ENCODE measurements at places on chromosomes 1 and 21. TPM values are rescaled to one million over a fixed set of nuclear protein-coding genes. Genes with fewer than 3 reads are reported as not detected.

GRCh38 chr1:59908084-59908483 is 18.5 kb downstream of the CYP2J2 start:
- no peak for DNase-seq

The AGL gene
- 2.2 TPM for polyA plus RNA-seq

DNA sequence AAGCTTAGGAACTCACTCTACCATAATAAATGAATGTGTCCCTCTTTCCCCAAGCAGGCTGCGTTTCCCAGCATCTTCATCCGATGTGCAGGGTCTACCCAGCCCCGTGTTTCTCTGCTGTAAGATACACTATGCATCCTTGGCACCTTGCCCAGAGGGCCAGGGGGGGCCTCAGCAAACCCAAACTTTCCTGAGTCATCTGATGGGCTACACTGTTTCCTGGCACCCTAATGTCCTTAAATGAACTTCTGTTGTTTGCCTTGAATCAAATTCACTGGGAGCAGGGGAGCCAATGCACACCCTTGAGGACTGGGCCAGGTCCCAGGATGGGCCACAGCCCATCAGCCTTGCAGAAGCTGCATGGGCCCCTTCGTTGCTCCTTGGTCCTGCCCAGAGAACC is 145.5 kb downstream of the IGSF21 start:
- DNase-seq: peak; percentile 58

The WNT9A gene
- polyA plus RNA-seq: 0.36 TPM

The PRMT6 gene
- 15.2 TPM for polyA plus RNA-seq

DNA sequence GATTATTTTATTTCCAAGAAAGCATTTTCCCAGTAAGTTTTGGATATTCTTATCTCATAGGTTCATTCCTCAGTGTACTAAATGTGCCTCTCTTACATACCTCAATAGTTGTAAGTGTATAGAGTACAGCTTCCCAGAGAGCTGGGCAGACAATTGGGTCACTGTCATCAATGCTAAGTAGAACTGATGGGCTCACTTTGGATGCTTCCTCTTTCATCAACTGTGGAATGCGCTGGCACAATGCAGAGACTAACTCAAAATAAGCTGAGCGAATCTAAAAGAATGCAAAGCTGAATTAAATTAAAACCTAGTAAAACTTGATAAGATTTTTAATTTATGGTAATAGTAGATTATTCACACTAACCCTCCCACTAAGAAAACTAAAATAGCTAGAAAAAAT is 21.5 kb downstream of the LTN1 start:
- DNase-seq: no peak

GRCh38 chr1:64295136-64295535 is 91.7 kb downstream of the UBE2U start:
- DNase-seq: no peak

- no peak for DNase-seq
These were observed 19.8 kb upstream of the PTP4A2 start for GRCh38 chr1:31957701-31958674.

The KISS1 gene
- 0.10 TPM for polyA plus RNA-seq

DNA sequence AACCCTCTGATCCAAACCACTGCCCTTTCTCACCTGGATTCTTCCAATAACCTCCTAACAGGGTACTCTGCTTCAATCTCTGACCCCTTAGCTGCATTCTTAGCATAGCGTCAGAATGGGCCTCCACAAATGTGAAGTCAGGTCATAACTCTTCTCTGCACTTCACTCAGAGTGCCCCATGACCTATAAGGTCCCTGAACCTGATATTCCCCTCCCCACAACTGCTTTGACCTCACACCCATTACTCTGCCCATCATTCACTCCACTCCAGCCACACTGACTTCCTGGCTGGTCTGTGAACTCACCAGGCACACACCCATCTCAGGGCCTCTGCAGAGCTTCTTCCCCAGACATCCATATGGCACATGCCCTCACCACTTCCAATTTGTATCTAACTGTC is 141.9 kb downstream of the ZNF281 start:
- DNase-seq: no peak

- DNase-seq: no peak
These were observed 57.4 kb downstream of the LACTBL1 start for GRCh38 chr1:22915231-22915630.

- DNase-seq: no peak
These were observed 157.0 kb upstream of the COA6 start for GRCh38 chr1:234216116-234216703.

DNA sequence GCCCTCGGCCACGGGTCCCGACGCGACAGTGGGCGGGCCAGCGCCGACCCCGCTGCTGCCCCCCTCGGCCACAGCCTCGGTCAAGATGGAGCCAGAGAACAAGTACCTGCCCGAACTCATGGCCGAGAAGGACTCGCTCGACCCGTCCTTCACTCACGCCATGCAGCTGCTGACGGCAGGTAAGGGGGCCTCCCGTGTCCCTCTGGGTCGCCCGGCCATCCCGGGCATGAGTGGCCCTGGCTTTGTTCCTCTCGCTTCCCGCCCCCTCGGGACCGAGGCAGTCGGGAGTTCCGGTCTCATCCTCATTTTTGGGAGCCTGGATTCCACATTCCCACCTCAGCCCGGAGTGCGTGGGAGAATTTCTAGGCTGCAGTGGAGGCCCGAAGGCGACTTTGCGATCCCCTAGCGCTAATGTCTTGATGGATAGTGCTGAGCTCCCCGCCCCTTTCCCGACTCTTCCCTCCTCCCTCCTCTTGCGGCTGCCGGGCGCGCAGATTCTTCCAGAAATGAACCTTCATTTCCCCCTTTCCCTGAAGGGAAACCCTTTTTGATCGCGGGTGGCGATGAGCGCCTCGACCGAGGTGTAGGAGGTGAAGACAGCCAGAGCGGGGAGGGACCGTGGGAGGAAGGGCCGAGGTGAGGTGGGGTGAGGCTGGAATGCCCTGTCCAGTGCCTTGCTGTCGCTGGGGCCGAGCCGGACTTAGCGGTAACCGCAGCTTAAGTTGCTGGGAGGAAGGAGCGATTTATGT is 705 bp downstream of the KHDRBS1 start:
- peak; percentile 69 for DNase-seq

DNA sequence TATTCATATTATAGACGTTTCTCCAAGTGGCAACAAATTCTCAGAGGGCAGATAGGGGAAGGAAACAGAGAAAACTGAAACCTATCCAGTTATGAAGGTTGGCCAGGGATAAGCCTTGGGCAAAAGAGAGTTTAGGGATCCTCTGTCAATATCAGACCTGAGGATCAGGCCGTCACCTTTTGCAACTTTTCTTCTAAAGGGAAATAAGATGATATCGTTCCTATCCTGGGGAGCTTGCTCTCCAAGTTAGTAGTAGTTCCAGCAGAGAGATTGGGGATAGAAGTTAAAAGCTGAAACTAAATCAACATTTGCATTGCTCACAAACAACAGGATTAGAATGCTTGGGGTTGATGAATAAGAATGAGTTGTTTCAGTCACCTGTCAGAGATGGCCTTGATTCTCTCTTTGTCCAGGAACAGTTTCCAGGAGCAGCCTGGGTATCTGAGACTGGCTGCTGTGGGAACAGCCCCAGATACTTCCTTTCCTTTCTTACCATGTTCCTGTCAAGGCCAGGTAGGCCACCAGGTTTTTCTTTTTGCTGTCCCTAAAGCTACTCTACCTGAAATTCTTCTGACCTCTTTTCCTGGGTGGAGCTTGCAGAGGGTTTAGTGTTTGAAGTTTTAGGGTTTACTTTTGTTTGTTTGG is 2.5 kb downstream of the RIIAD1 start:
- no peak for DNase-seq

GRCh38 chr1:4837752-4838151 is 183.3 kb downstream of the AJAP1 start:
- DNase-seq: no peak

The ARHGEF11 gene
- 19.0 TPM for polyA plus RNA-seq

DNA sequence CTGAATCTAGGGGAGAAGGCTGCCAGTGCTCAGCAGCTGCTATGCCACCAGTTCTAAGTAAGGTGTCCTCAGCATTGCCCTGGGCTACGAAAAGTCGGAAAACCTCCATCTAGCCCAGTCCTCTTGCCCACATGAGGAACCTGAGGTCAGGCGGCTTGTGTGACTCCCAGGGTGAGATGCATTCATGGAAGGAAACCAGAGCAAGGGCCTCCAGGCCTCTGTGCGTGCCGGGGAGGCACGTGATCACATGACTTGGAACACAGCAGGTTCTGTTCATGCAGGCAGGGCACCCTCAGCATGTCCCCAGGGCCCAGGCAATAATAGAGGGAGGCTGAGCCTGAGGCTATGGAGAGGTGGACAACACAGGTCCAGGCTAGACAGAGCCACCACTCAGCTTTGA is 312.5 kb upstream of the DUSP10 start:
- DNase-seq: no peak

DNA sequence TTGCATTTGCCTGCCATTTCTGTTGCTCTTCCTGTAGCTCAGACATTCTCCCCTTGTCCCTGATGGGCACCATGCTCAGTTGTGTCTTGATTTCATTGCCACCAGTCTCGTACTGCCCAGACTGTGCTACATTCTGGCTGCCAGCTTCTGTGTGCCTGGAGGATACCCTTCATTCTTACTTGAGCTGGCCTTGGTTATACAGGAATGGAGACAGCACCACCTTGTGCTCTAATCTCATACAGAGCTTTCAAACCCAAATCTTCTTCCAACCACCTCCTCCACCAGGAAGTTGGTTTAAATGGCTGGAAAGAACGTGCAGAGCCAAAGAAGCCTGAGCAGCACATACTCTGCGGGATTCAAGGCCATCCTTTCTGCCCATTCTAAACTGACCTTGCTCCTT is 165.3 kb downstream of the SLC35F3 start:
- DNase-seq: no peak

- DNase-seq: no peak
These were observed 368.8 kb upstream of the TMPRSS15 start for GRCh38 chr21:18772404-18772803.

GRCh38 chr1:83060651-83061390 is 938.1 kb downstream of the TTLL7 start:
- no peak for DNase-seq

The CFAP410 gene
- polyA plus RNA-seq: 18.0 TPM

- no peak for DNase-seq
These were observed 5.8 kb downstream of the COQ8A start for GRCh38 chr1:226945858-226946245.

DNA sequence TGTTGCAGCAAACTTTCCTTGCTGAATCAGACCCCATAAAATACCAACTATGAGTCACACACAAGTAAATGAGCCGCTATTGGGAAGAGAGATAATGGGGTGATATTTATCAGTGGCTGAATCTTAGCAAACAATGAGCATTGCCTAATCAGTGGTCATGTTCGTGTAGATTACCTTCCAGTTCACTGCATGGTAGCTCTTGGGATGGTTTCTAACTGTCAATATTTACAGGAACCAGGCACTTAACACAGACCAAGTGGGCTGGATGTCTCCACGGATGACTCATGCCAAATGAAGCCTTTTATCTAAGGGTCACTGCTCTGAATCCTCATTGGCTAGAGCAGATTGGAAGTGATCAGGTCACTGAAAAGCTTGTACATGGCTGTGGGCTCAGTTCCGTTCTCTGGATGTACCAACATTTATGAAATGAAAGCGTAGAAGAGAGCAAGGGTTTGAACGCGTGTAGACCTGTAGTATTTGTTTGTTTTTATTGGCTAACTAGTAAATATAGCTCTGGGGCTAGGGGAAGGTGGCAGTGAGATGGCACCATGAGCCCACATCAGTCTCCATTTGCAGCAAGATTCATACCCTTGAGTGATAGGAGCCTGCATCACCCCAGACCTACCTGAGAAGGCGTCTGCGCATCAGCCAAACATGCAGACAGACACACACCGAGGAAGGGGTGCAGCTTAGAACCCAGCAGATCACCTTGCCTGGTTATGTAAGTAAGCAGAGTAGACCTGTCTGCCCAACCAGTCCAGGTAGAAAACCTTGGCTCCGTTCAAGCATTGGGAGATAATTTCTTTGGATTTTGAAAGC is 153.3 kb downstream of the TOMM20 start:
- DNase-seq: no peak

DNA sequence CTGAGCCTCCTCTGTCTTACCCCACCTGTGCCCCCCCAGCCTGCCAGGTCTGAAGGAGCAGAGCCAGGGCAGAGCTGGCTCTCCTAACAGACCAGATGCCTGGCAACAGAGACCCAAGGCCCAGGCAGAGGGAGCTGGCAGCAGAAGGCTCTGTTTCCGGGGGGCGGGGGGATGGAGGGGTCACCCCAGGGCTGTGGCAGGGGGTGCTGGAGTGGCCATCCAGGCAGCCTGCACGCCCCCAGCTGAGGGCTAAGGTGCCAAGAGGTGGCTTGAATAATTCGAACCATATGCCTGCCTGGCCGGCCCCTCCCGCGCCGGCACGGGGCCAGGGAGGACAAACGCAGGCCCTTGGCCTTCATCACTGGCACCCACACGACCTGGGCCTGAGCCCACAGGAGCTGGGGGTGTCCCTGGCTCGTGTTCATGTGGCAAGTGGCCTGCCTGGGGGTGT is 16.0 kb upstream of the PLEKHG5 start:
- peak; percentile 91 for DNase-seq

DNA sequence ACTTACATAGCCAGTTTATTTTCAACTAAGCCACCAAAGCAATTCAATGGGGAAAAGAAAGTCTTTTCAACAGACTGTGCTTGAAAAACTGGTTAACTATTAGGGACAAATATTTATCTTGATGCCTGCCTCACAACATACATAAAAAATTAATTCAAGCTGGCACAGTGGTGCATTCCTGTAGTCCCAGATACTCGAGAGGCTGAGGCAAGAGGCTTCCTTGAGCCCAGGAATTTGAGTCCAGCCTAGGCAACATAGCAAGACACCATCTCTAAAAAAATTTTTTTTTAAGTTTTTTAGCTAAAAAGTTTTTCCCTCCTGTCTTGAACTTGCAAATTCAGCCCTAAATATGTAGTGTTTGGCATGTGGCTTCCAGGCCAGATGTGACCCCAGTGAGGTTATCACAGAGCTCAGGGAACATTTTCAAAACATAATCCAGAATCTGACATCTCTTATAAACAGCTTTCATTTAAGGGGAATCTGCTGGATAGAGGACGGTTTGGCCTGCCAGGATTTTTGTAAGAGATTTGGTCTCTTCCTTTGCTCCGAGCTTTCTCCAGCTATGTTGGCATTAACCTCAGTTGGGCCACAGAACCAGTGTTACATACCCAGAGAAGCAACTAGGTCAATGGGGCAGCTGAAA is 46.4 kb downstream of the COL6A1 start:
- DNase-seq: no peak

DNA sequence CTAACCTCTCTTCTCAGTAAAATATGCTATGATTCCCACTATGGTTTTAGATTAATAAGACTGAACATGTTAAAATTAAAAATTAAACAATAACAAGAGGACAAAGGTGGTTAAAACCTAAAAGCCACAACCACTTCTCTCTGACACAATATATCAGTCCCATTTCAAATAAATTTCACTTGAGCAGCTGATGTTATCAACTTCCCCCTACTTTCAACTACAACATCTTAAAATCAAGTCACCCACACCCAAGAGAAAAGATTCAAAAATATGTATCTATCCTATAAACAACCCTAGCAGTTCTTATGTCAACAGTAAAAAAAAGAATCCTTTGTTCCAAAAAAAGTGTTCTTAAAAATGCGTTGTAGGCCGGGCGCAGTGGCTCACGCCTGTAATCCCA is 7.5 kb downstream of the PUM1 start:
- no peak for DNase-seq

GRCh38 chr1:156654700-156655099 is 12.8 kb downstream of the BCAN start:
- DNase-seq: no peak

- DNase-seq: no peak
These were observed 55.1 kb upstream of the SYT14 start for GRCh38 chr1:209882942-209883340.

The PLEKHO1 gene
- polyA plus RNA-seq: 33.5 TPM

Data from SK-N-SH (cell line).